ENCODE measurements at places on chromosomes 3 and 15.
A peak's percentile ranks its signal among the peaks of the same experiment; 100 is the strongest.

- DNase-seq, result no peak
Observed at GRCh38 chr3:37138816-37139215, 35.6 kb downstream of the LRRFIP2 start.

DNA sequence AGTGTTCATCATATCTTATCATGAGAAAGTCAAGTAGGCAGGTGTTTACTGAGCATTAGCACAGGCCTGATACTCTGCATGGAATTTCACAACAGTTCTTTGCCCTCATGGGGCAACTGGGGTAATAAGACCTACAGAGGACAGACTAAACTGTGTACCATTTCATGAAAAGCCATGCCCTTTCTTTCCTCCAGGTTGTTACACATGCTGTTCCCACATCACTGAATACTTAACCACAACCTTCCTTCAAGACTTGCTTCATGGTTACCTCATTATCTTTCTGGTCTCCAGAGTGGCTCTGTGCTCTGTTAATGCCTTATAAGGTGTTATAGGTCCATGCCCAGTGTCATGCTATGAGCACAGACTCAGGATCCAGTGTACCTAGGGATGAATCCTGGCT is 28.2 kb upstream of the RSL24D1 start:
- no peak for DNase-seq

DNA sequence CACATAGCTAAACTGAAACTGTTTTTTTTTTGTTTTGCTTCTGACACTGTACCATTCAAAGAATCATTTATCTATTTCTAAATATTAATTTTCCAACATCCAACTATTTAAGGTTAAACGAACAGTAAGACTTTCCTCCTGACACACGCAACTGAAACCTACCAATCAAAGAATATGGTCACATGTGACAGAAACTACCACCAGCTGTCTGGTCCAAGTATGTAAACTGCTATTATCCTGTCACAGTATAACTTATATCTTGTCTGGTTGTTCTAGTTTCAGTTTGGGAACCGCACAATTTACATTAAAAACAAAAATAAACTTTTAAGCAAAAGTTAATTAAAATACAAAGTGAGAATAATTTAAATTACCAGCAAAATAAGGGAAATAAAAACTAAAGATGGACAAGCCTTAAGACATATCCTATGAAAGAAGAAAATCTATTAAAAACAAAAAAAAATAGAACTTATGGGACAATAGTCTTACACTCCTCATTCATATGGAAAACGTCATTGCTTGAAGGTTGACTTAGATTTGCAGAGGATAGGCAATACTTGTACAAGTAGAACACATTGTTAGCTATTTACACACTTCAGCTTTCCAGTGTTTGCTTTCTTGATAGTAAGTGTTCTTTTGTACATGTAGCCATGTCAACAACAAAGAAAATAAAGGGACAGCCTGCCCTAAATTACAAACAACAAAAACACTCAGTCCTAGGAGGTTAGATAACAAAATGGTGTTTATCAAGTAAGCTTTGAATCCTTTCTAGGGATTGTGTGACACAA is 26.8 kb upstream of the CHRM5 start:
- peak; percentile 85 for DNase-seq

GRCh38 chr3:55042591-55042990 is 114.7 kb upstream of the LRTM1 start:
- no peak for DNase-seq
